ENCODE measurements at places on chromosomes 2 and 18. TPM values are rescaled to one million over a fixed set of nuclear protein-coding genes. Genes with fewer than 3 reads are reported as not detected.

DNA sequence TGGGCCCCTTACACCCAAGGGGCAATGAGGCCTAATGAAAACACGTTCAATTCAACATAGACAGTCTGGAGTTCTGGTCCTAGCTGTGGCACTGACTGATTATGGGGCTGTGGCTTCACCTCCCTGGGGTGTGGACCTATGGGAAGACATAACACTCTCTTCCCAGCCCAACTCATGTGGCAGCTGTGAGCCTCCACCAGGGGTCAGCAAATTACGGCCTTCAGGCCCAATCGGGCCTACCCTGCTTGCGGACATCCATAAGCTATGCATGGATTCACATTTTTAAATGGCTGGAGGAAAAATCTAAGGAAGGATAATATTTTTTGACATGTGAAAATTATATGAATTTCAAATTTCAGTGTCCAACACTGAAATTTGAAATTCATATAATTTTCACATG lies 101.3 kb downstream of the LOXHD1 start:
- DNase-seq = peak; percentile 28

DNA sequence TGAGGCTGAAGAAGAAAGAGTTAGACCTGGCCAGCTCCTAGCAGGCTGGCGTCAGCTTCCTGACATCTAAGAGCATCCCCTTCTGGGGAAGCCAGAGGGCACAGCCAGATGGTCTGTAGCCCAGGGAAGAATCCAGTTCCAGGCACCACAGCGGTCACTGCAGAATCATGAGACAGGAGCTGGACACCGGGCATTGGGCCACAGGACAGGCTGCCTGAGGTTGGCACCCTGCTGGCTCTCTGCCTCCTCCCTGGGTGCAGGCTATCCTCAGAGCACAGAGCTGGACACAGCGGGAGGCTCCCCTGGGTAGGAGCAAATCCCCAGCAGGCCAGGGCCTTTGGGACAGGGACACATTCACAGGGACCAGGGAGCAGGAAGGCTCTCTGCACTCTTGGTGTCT lies 19.8 kb upstream of the ATOH8 start:
- DNase-seq = no peak

- DNase-seq = no peak
Measured at GRCh38 chr2:160287476-160287875, 87.4 kb upstream of the ITGB6 start.

- DNase-seq = no peak
Measured at GRCh38 chr2:65081232-65081685, 25.0 kb downstream of the CEP68 start.

SLC25A12 gene
- polyA plus RNA-seq = 7.1 TPM
